ENCODE measurements at places on chromosomes 5 and 9.

GRCh38 chr9:130039528-130040147 lies 3.4 kb downstream of the FNBP1 start:
- peaks cover 64% of the 10 kb centered on the region for H3K4me1 ChIP-seq
- H3K27me3 ChIP-seq: no peaks in the 10 kb centered on the region
- no peak for DNase-seq

GRCh38 chr5:132265336-132266030 lies 8.0 kb downstream of the PDLIM4 start:
- H3K36me3 ChIP-seq: no peaks in the 10 kb centered on the region
- H3K27ac ChIP-seq: no peak overlapping the region
- no peak for DNase-seq

DNA sequence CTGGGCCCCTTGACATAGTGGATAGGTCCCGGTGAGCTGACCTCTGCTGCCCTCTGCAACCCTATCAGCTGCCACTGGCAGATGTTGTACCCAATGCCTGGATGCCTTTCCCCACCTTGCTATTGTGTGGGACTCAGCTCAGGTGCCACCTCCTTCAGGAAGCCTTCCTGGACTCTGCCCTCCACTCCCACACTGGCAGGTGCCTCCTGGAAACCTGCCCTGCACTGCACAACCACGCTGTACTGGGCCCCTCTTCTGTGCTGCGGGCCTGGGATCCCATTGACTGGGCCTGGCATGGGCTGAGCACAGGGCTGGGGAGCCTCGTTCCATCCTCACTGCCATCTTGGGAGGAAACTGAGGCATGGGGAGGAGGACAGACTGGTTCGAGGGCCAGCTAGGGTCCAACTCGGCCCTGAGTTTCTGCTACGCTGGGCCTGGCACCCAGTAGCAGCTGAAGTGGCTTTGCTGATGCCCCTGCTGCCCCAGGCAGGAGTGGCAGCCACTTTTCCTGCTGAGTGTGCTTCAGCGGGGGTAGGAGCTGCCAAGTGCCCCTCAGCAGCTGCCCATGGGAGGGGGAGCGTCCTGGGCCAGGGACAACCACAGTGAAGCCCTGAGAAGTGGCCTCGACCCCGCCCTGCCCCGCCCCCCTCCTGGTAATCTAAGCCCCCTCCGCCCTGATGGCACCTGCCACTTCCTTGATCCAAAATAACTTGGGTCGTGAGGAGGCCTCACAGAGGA lies 1.3 kb downstream of the AK1 start:
- H3K27ac ChIP-seq: no peak overlapping the region
- peak; percentile 45 for DNase-seq
- H3K27me3 ChIP-seq: no peaks in the 10 kb centered on the region

DNA sequence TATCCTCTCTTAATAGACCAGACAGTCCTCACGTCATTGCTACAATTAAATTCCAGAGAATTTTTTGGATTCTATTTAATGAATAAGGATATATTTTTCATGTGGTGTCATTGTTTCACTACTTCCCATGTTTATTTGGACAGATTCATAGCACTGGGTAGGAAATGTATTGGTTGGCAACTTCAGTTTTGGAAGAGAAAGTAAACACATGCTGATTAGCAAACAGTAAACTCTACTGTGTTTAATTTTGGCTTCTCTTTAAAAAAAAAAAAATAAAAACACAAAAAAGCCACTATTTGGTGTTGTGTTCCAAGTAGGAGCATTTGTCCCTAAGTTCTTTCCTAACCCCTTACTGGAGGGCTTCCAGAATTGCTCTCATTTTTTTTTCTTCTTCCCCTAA lies 77.3 kb downstream of the NFIB start:
- H3K36me3 ChIP-seq: no peaks in the 10 kb centered on the region
- no peak for DNase-seq
- H3K4me3 ChIP-seq: no peak overlapping the region
- no peaks in the 10 kb centered on the region for H3K27me3 ChIP-seq

- DNase-seq: no peak
- H3K36me3 ChIP-seq: peaks cover 67% of the 10 kb centered on the region
- no peak overlapping the region for H3K27ac ChIP-seq
- no peaks in the 10 kb centered on the region for H3K27me3 ChIP-seq
Measured at GRCh38 chr9:92850898-92851297, 26.9 kb downstream of the ZNF484 start.

DNA sequence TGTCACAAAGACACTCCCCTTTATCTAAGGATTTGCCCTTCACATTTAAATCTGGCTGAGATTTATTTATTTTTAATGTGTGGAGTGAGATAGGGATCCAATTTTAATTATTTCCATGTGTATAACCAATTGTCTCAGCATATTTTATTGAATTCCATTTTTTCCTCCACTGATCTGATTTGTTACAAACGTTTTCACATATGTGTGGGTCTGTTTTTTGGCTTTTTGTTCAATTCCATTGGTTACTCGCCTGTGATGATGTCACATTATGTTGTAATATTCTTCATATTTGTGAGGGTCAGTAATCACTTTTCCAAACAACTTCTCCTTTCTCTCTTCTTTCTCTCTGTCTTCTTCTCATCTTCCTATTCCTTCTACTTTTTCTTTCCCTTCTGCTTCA lies 278.3 kb upstream of the RFX3 start:
- peaks cover 39% of the 10 kb centered on the region for H3K27me3 ChIP-seq
- no peak overlapping the region for H3K27ac ChIP-seq
- H3K4me1 ChIP-seq: no peaks in the 10 kb centered on the region
- H3K36me3 ChIP-seq: no peaks in the 10 kb centered on the region

DNA sequence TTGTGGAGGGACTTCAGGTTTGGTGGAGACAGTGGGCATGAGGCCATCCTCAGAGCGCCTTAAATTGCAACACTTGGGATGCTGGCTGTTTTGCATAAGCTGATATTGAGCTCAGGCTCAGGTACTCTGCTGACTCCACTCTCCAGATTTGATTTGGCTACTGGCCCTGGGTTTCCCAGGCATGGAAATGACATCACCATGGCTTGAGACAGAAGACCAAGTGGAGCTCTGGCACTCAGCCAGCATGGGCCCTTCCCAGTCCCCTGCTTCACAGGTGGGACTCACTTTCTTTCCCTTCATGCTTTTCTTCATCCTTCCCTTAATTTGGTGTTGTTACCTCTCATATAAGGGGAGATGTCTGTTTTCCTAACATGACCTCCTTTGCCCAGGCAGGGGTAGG lies 72.0 kb upstream of the IL12B start:
- no peak for DNase-seq
- no peak overlapping the region for H3K4me3 ChIP-seq
- no peaks in the 10 kb centered on the region for H3K36me3 ChIP-seq
- H3K27me3 ChIP-seq: peaks cover 6% of the 10 kb centered on the region
- no peak overlapping the region for H3K27ac ChIP-seq

GRCh38 chr9:126335837-126336735 lies 9.5 kb downstream of the MVB12B start:
- no peaks in the 10 kb centered on the region for H3K36me3 ChIP-seq
- DNase-seq: no peak
- H3K27ac ChIP-seq: no peak overlapping the region
- H3K4me1 ChIP-seq: peaks cover 19% of the 10 kb centered on the region
- no peaks in the 10 kb centered on the region for H3K27me3 ChIP-seq

GRCh38 chr9:70588381-70588780 lies 173.9 kb upstream of the KLF9 start:
- no peak overlapping the region for H3K4me3 ChIP-seq
- DNase-seq: no peak
- no peaks in the 10 kb centered on the region for H3K36me3 ChIP-seq
- H3K4me1 ChIP-seq: no peaks in the 10 kb centered on the region

- H3K27me3 ChIP-seq: peaks cover 4% of the 10 kb centered on the region
- H3K27ac ChIP-seq: no peak overlapping the region
- no peak overlapping the region for H3K4me3 ChIP-seq
- H3K36me3 ChIP-seq: no peaks in the 10 kb centered on the region
- peaks cover 4% of the 10 kb centered on the region for H3K4me1 ChIP-seq
- DNase-seq: peak; percentile 71
Measured at GRCh38 chr9:127586537-127586936, 25.5 kb upstream of the STXBP1 start.

DNA sequence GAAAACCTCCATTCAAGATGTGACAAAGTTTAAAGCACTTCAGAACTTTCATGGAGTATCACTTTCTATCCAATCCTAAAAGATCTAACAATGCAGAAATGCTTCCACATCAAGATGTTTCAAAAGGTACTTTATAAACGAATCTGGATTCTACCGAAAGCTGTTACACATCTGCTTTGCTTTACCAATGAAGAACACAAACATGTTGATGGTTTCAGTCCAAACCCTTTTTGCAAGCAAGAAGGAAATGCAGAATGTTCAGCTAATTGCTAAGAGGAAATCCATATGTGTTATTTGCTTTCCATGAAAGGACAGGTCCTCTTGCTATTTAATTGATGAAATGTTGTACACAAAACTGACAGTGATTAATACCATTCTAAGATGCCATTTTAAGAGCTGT lies 419.6 kb downstream of the EFNA5 start:
- no peak for DNase-seq
- no peaks in the 10 kb centered on the region for H3K27me3 ChIP-seq
- peaks cover 24% of the 10 kb centered on the region for H3K4me1 ChIP-seq
- no peak overlapping the region for H3K27ac ChIP-seq
- no peak overlapping the region for H3K4me3 ChIP-seq

- H3K36me3 ChIP-seq: no peaks in the 10 kb centered on the region
- H3K27me3 ChIP-seq: peaks cover 2% of the 10 kb centered on the region
- H3K4me3 ChIP-seq: no peak overlapping the region
- no peaks in the 10 kb centered on the region for H3K4me1 ChIP-seq
- H3K27ac ChIP-seq: no peak overlapping the region
- no peak for DNase-seq
Measured at GRCh38 chr9:131324736-131325679, 35.5 kb downstream of the PLPP7 start.

DNA sequence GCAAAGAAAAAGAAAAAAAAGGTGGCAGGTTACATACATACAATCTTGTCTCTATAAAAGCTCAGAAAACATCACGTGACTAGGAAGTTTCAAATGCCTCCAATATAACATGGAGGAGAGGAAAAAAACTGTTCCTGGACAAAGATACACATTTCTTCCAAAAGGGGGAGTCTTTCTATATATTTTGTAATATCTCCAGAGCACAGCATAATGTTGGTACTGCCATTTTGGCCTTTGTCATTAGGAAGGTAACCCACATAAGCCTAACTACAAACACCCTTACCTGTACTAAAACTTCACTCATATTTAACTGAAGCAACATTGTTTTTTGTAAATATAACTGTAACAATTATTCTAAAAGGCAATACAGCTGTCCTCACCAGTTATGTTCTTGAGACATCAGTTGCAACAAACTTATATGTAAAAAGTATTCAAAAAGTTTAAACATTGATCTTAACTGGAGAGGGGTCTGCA lies 1.2 kb upstream of the BTF3 start:
- DNase-seq: no peak
- H3K4me1 ChIP-seq: peaks cover 25% of the 10 kb centered on the region
- H3K27ac ChIP-seq: peak overlapping the region; percentile 98

DNA sequence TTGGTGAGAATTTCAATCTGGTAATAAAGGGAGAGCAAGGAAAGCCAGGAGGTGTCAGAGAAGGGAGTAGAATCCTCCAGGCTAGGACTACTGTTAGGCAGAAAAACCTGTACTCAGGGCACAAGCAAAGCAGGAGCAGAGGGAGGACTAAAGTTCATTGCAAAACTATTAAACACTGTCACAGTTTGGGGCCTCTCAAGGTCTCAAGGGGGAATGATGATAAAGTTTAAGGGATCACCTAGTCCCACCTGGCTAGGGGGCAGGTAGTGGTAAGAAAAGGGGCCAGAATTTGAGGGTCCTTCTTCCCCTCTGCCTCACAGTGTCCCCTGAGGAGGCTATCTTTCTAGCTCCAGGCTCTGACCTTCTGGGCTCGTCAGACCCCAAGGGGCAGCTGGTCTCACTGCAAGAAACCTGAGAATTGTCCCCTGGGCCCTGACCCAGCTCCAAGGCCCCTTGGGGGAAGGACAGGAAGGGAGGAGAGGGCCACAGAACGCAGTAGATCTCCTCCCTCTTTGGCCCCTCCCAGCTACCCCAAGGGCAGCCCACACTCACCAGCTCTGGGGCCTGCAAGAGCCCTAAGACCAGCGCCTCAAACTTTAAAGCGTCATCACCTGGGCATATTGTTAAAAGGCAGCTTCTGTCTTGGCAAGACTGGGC lies 974 bp downstream of the CCDC69 start:
- no peaks in the 10 kb centered on the region for H3K27me3 ChIP-seq
- H3K4me3 ChIP-seq: peak overlapping the region; percentile 87
- DNase-seq: peak; percentile 78
- H3K4me1 ChIP-seq: peaks cover 55% of the 10 kb centered on the region
- H3K27ac ChIP-seq: peak overlapping the region; percentile 94
- H3K36me3 ChIP-seq: peaks cover 10% of the 10 kb centered on the region

- peaks cover 10% of the 10 kb centered on the region for H3K36me3 ChIP-seq
- no peak for DNase-seq
- no peaks in the 10 kb centered on the region for H3K27me3 ChIP-seq
- H3K27ac ChIP-seq: no peak overlapping the region
Measured at GRCh38 chr5:67669916-67670315, 473.3 kb upstream of the CD180 start.

GRCh38 chr5:66450988-66451387 lies 145.2 kb upstream of the MAST4 start:
- H3K4me1 ChIP-seq: no peaks in the 10 kb centered on the region
- no peak for DNase-seq
- peaks cover 14% of the 10 kb centered on the region for H3K27me3 ChIP-seq
- H3K36me3 ChIP-seq: peaks cover 4% of the 10 kb centered on the region

GRCh38 chr5:166709691-166710090 lies 1581.8 kb upstream of the WWC1 start:
- no peaks in the 10 kb centered on the region for H3K4me1 ChIP-seq
- H3K27ac ChIP-seq: no peak overlapping the region
- peaks cover 5% of the 10 kb centered on the region for H3K36me3 ChIP-seq
- DNase-seq: no peak
- H3K27me3 ChIP-seq: no peaks in the 10 kb centered on the region

- no peaks in the 10 kb centered on the region for H3K27me3 ChIP-seq
- H3K4me3 ChIP-seq: peak within 1 kb of the TSS; percentile 86
- peak within 1 kb of the TSS; percentile 93 for H3K27ac ChIP-seq
Measured at GRCh38 chr9:121369595-121370265, at the start of gene STOM. Gene STOM (minus strand): TSS chr9:121370250. CDS start chr9:121370187, 63 bp downstream.

- H3K27ac ChIP-seq: no peak overlapping the region
- H3K4me1 ChIP-seq: peaks cover 9% of the 10 kb centered on the region
- H3K4me3 ChIP-seq: no peak overlapping the region
- peaks cover 5% of the 10 kb centered on the region for H3K36me3 ChIP-seq
- no peaks in the 10 kb centered on the region for H3K27me3 ChIP-seq
Measured at GRCh38 chr5:72256536-72256935, 63.5 kb downstream of the MRPS27 start.

- peak overlapping the region; percentile 100 for H3K4me3 ChIP-seq
- H3K4me1 ChIP-seq: peaks cover 72% of the 10 kb centered on the region
- H3K27ac ChIP-seq: peak overlapping the region; percentile 100
- no peak for DNase-seq
Measured at GRCh38 chr5:40688996-40689395, 9.3 kb downstream of the PTGER4 start.
